ENCODE measurements at places on chromosomes 2 and 18.

GRCh38 chr2:9769171-9770005, 73.9 kb upstream of the TAF1B start:
- H3K27me3 ChIP-seq = no peaks in the 10 kb centered on the region
- H3K4me3 ChIP-seq = no peak overlapping the region
- peaks cover 10% of the 10 kb centered on the region for H3K4me1 ChIP-seq
- DNase-seq = no peak
- H3K36me3 ChIP-seq = no peaks in the 10 kb centered on the region
- H3K27ac ChIP-seq = no peak overlapping the region

DNA sequence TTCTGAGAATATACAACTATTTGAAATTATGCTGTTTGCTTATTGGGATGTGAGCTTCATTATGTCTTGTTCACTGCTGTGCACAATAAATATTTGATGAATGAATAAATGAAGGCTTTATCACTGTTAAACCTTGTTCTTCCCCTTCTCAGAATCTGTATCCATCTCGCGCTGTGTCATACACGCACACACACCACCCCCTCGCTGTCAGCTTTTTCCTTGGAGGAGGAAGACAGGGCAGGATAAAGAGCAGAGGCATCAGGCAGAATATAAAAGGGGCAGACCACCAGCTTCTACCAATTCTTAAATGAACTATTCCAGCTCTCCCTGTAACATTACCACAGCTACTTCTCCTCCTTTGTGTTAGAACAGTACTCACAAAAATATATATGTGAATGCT, 75.0 kb downstream of the CD226 start:
- no peaks in the 10 kb centered on the region for H3K27me3 ChIP-seq
- H3K4me3 ChIP-seq = no peak overlapping the region
- no peaks in the 10 kb centered on the region for H3K4me1 ChIP-seq
- no peaks in the 10 kb centered on the region for H3K36me3 ChIP-seq

- no peaks in the 10 kb centered on the region for H3K4me1 ChIP-seq
- H3K4me3 ChIP-seq = no peak overlapping the region
- H3K27ac ChIP-seq = no peak overlapping the region
- H3K27me3 ChIP-seq = no peaks in the 10 kb centered on the region
- no peak for DNase-seq
- no peaks in the 10 kb centered on the region for H3K36me3 ChIP-seq
Measured at GRCh38 chr18:40108596-40108995, 1846.4 kb upstream of the PIK3C3 start.

DNA sequence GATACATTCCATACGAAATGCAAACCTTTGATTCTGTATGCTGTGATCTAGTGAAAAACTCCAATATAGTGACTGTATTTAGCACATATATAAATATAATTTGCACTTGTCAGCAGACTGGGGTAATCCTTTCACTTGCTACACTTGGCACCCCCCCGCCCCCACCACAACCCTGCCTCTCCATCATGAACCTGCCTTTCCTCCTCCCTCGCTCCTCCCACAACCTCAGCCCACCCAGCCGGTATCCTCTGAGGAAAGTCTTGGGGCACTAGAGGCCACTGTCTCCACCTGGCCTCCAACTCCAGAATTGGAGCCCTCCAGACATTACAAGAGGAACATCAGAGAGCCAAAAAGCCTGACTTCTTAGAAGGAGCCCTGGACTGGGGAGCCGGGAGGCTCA, 196.3 kb downstream of the LOXHD1 start:
- no peak for DNase-seq
- no peaks in the 10 kb centered on the region for H3K27me3 ChIP-seq
- H3K4me1 ChIP-seq = no peaks in the 10 kb centered on the region
- H3K36me3 ChIP-seq = no peaks in the 10 kb centered on the region
- no peak overlapping the region for H3K4me3 ChIP-seq

Measured in Karpas-422 (cell line).